Aorta (tissue), 5 donors: ENCODE measurements at places on chromosomes 3 and 15. TPM values are rescaled to one million over a fixed set of nuclear protein-coding genes. Genes with fewer than 3 reads are reported as not detected.

GRCh38 chr15:81286621-81287121 is 37.3 kb downstream of the STARD5 start:
- no peak for DNase-seq
- H3K4me3 ChIP-seq, result no peak overlapping the region
- H3K27me3 ChIP-seq, result no peaks in the 10 kb centered on the region
- no peaks in the 10 kb centered on the region for H3K36me3 ChIP-seq
- H3K4me1 ChIP-seq, result no peaks in the 10 kb centered on the region
- H3K27ac ChIP-seq, result no peak overlapping the region

DNA sequence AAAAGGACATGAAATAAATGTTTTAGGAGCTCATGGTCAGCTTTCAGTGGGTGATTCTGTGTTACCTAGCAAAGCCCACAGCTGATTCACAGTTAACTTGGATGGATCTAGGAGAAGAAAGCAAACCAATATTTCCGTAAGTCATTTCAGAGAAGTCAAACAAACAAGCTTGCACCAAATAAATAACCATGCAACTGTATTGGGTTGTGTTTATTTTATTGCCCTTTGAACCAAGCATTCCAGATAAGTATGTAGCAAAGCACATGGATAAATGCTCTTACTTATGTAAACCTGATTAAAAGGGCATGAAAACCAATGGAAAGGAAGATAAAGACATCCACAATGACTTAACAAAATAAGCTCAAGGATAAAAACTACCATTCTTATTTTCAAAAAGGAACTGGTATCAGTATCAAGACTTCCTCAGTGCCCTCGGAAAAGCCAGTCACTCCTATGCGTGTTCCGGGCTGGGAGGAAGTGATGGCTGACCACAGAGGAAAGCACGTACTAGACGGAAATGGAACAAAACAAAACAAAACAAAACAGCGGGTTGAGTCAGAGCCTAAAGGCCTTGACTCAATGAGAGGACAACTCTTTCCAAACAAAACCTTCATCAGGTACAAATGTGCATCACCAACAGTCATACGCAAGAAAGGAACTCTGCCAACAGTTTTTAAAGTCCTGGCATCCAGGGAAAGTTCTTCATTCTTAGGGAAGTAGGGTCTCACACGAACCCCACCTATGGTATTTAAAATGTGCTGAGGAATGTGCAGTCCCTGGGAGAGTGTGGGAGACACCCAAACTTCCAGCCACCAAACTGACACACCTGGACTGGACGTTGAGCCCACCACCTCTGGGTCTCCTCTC is 103.3 kb downstream of the SNRK start:
- H3K27ac ChIP-seq, result no peak overlapping the region
- H3K4me1 ChIP-seq, result no peaks in the 10 kb centered on the region
- H3K27me3 ChIP-seq, result no peaks in the 10 kb centered on the region
- H3K36me3 ChIP-seq, result no peaks in the 10 kb centered on the region
- no peak overlapping the region for H3K4me3 ChIP-seq
- peak; percentile 77 for DNase-seq

- H3K27ac ChIP-seq, result no peak overlapping the region
- no peak for DNase-seq
- no peak overlapping the region for H3K4me3 ChIP-seq
These were observed 50.0 kb downstream of the DRD3 start for GRCh38 chr3:114128826-114129225.

GRCh38 chr15:90813796-90814190 is 54.6 kb upstream of the FURIN start:
- no peaks in the 10 kb centered on the region for H3K36me3 ChIP-seq
- H3K4me1 ChIP-seq, result no peaks in the 10 kb centered on the region
- no peaks in the 10 kb centered on the region for H3K27me3 ChIP-seq

DNA sequence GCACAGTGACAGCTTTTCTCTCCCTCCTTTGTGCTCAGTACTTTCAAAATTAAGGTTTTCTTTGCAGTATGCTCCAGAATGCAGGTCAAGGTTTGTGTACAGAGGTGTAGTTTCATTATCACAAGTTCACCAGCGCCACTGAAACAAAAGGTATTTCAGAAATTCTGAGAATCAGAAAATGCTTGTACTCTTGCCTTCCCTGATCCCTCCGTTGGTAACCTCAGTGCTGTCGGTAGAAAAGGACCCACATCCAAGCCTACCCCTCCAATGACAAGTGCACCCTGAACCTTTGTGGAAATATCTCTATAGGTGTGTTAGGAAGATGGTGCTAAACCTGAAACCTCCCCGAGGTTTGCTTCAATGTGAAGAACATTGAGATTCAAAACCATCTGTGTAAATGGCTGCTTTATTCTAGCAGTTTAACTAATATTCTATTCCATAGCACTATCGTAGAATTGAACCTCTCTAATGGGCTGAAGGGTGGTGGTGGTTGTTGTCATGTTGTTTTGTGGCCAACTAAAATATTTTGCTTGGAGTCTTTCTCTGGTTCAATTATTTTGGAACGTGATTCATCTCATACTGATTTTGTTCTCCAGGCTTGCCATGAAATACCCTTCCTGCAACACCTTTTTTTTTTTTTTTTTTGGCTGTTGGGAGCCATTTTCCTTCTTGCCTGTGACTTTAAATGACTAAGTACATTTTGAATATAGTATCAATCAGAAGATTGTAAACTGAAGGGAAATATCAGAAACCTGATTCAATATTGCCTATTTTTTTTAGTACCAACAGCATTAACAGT is 20.7 kb downstream of the ZBTB38 start:
- no peak overlapping the region for H3K27ac ChIP-seq
- H3K36me3 ChIP-seq, result no peaks in the 10 kb centered on the region
- DNase-seq, result no peak
- H3K4me1 ChIP-seq, result peaks cover 5% of the 10 kb centered on the region

DNA sequence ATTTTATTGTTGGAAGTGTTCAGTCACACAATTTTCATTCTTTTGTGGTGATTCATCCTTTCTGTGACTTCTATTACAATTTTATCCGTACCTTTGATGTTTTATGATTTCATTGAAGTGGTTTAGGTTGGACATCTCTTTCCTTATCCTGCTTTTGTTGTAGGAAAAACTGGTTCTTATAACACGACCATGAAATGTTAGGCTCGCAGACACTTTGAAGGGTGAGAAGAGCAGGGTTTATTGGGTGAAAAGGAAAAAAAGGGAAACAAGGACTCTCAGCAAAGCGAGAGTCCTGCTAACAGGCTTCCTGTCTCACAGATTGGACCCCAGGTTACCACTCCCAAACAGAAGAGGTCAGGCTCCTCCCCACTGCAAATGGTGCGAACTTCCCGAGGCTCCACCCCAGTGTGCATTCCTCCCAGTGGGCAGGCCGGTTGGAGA is 257.4 kb downstream of the STXBP5L start:
- no peaks in the 10 kb centered on the region for H3K27me3 ChIP-seq
- H3K4me1 ChIP-seq, result no peaks in the 10 kb centered on the region
- no peak for DNase-seq
- H3K36me3 ChIP-seq, result no peaks in the 10 kb centered on the region
- H3K4me3 ChIP-seq, result no peak overlapping the region

DNA sequence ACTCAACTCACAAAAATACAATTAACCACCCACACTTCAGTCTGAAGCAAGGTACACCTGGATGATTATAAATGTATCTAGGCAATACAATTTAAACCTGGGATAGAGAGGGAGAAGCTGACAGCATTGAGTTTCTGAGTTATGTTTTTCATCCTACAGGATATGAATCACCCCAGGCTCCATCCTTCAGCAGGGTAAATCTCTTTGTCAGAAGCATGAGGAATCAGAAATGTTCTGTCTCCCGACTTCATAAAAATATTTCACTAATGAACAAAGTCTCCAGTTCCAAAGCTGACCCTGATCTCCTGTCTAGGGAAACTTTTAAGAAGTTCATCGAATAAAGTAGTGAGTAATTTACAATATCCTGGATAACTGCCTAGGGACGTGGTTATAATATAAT is 25.5 kb upstream of the FRMD4B start:
- H3K27ac ChIP-seq, result no peak overlapping the region
- no peaks in the 10 kb centered on the region for H3K27me3 ChIP-seq
- H3K36me3 ChIP-seq, result no peaks in the 10 kb centered on the region

- H3K27ac ChIP-seq, result no peak overlapping the region
- no peak for DNase-seq
- H3K4me1 ChIP-seq, result no peaks in the 10 kb centered on the region
These were observed 154.0 kb downstream of the FMN1 start for GRCh38 chr15:33040496-33040895.

GRCh38 chr3:191882289-191882688 is 421.3 kb downstream of the PYDC2 start:
- no peak for DNase-seq
- H3K27ac ChIP-seq, result no peak overlapping the region
- H3K36me3 ChIP-seq, result no peaks in the 10 kb centered on the region
- no peak overlapping the region for H3K4me3 ChIP-seq

PRR23C gene
- not detected for total RNA-seq

DNA sequence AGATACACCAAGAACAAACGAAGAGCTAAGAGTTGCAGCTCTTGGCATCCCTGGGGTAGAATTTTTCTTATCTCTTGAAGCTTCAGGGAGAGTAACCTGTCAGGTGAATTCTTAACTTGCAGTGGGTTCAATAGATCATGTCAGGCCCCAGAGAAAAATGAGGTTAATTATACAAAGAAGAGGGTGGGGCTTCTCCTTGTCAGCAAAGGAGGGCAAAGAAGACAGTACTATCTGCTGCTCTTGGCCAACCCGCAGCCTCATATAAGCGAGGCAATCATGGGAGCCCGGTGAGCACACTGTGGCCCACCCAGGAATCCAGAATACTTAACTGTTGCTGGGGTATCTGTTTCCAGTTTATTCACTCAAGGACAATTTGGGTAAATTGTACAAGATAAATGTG is 110.2 kb downstream of the SEMA5B start:
- no peak overlapping the region for H3K27ac ChIP-seq
- DNase-seq, result no peak
- H3K36me3 ChIP-seq, result no peaks in the 10 kb centered on the region

DNA sequence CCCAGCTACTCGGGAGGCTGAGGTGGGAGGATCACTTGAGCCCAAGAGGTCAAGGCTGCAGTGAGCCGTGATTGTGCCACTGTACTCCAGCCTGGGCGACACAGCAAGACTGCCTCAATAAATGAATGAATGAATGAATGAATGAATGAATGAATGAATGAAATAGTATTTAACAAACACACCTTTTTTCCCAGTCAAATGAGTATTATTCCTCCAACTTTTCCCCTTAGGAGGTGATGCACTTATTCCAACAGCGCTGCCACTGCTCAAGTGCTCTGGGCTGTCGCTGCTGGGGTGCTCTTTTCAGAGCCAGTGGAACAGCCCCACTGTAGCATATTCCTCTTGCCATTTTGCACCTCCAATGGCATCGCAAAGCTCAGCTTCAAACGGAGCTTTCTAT is 66.8 kb upstream of the RAD18 start:
- no peaks in the 10 kb centered on the region for H3K36me3 ChIP-seq
- H3K4me3 ChIP-seq, result no peak overlapping the region
- DNase-seq, result no peak
- no peaks in the 10 kb centered on the region for H3K4me1 ChIP-seq

GRCh38 chr15:60509470-60509869 is 30.5 kb upstream of the ICE2 start:
- H3K27me3 ChIP-seq, result no peaks in the 10 kb centered on the region
- DNase-seq, result no peak
- no peak overlapping the region for H3K4me3 ChIP-seq
- no peaks in the 10 kb centered on the region for H3K4me1 ChIP-seq
- peaks cover 3% of the 10 kb centered on the region for H3K36me3 ChIP-seq

- H3K4me1 ChIP-seq, result no peaks in the 10 kb centered on the region
- H3K27me3 ChIP-seq, result no peaks in the 10 kb centered on the region
- H3K27ac ChIP-seq, result no peak overlapping the region
- no peak for DNase-seq
- H3K36me3 ChIP-seq, result no peaks in the 10 kb centered on the region
These were observed 185.5 kb upstream of the GPR149 start for GRCh38 chr3:154615471-154615870.

DNA sequence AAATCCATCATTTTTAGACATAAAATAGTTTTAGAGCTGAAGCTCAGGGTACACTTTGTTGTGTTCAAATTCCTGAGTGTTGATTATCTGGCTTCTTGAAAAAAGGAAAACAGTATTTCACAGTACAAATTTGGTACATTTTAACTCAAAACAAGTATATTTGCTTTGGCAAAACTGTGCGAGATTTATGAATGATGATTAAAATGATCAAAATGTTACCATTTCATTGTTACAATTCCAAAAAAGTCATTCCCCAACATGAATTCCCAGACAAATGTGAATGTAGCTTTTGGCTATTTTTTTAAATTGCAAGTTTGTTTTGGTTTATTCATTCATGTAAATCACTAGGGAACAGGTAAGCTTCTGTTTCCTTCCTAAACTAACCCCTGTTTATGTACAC is 347.4 kb upstream of the DCBLD2 start:
- peaks cover 21% of the 10 kb centered on the region for H3K4me1 ChIP-seq
- no peak for DNase-seq
- peak overlapping the region; percentile 91 for H3K27ac ChIP-seq
- H3K4me3 ChIP-seq, result no peak overlapping the region

DNA sequence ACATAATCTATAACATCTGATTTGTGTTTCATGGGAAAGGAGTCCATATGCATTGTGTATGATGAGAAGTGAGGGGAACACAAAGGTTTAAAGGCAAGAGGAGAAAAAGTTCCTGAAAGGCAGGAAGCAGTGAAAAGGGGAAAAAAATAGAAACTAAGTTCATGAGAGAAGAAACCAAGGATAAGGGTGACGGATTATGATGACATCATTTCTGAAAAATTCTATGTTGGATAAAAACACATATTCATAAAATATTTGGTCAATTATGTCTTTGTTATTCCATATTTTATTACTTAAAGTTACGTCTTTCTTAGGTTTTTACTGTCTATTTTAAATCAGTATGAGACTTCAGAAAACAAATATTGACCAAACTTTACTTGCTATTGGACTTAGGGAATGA is 48.6 kb upstream of the CP start:
- no peaks in the 10 kb centered on the region for H3K36me3 ChIP-seq
- no peak for DNase-seq
- no peak overlapping the region for H3K4me3 ChIP-seq
- no peaks in the 10 kb centered on the region for H3K27me3 ChIP-seq
- no peak overlapping the region for H3K27ac ChIP-seq
- H3K4me1 ChIP-seq, result no peaks in the 10 kb centered on the region

DNA sequence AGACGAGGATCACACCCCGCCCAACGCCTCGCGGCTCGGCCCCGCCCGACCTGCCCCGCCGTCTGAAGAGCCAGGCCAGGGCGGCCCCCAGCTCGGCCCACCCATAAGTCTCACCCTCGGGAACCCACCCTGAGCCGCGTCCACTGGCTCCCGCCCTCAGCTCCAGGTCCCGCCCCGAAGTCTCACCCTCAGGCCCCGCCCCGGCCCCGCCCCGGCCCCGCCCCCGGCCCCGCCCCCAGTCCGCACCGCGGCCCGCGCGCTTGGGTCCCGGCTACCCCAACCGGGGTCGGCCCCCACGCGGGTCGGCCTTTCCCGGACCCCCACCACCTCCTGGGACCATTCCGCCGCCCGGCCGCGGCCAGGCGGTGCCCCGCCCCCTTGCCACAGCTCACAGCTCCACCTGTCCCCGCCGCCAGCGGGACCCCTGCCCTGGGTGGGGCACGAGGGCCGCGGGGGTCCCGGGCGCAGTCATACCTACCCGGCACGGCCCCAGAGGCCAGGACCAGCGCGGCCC is 489 bp downstream of the CSPG5 start:
- no peaks in the 10 kb centered on the region for H3K27me3 ChIP-seq
- no peaks in the 10 kb centered on the region for H3K36me3 ChIP-seq
- no peak overlapping the region for H3K27ac ChIP-seq
- no peak for DNase-seq

RARB gene
- 7.0 TPM for total RNA-seq

GRCh38 chr3:31768479-31769125 is 212.5 kb downstream of the OSBPL10 start:
- H3K4me1 ChIP-seq, result no peaks in the 10 kb centered on the region
- DNase-seq, result no peak
- H3K4me3 ChIP-seq, result no peak overlapping the region
- no peaks in the 10 kb centered on the region for H3K36me3 ChIP-seq
- no peaks in the 10 kb centered on the region for H3K27me3 ChIP-seq

PHLDB2 gene
- 175 TPM for total RNA-seq
